Stimulated activated effector memory CD8-positive, alpha-beta T cell treated with anti-CD3 and anti-CD28 coated beads, Interleukin-12 subunit alpha, Interleukin-12 subunit beta, amount 100 ng/mL, for 72 hours (primary cell): ENCODE measurements at places on chromosomes 7 and 10.

DNA sequence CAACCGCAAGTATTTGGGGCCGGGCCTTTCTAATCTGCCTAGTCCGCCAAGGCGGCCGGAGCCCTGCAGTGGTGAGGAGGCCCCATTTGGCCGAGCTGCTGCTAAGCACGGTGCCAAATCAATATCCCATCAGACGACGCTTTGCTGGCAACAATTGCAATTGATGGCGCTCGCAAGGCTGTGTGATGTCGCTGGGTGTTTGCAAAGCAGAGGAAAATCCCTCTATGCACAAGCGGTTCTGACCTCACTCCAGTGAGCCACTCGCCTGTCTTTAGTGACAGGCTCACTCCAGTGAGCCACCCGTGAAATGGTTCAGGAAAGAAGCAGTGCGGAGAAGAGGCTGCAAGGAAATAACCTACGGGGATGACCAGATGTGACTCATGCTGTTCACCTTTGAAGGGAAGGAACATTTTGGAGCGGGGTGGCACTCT lies 18.3 kb upstream of the PDE1C start:
- no peak for DNase-seq

- no peak for DNase-seq
Observed at GRCh38 chr10:67725567-67725966, 29.6 kb upstream of the CTNNA3 start.

DNA sequence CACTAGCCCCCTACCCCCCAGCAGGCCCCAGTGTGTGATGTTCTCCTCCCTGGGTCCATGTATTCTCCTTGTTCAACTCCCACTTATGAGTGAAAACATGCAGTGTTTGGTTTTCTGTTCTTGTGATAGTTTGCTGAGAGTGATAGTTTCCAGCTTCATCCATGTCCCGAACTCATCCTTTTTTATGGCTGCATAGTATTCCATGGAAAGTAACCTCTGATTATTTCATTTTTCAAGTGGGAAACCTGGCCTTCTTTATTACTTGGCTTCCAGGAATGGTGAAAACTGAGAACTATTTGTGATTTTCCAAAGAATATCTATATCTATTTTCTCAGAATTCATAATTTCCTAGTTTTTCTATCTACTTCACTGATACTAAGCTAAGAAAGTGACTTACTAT lies 235.0 kb downstream of the MTERF1 start:
- no peak for DNase-seq

DNA sequence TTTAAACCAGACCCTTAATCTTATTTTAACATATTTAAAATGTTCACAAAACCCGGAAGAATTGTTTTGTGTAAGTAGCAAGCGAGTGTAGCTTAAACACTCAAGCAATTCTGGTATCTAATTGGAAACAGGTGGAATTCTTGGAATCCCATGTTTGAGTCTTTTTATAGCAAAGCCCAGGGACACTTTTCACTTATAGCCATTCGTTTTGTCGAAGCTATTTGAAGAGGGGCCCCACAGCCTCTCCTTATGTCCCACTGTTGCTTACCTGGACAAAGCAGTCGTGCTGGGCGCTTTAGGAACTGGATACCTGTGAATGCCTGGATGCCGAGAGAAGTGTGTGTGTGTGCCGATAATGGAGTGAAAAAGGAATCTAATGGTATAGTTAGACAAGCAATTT lies 3.3 kb downstream of the CUX1 start:
- DNase-seq, result no peak

- DNase-seq, result no peak
Observed at GRCh38 chr7:128010391-128011127, 20.7 kb downstream of the LRRC4 start.

DNA sequence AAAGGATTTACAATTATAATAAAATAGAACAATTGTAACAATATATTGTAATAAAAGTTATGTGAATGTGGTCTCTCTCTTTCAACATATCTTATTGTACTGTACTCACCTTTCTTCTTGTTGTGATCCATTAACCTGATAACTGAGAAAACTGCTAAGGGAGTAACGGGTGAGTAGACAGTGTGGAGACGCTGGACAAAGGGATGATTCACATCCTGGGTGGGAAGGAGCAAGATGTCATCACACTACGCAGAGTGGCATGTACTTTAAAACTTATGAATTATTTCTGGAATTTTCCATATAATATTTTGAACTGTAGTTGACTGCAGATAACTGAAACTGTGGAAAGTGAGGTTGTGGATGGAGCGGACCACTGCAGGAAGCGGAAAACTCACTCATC lies 91.2 kb upstream of the PLPP4 start:
- DNase-seq, result peak; percentile 4

DNA sequence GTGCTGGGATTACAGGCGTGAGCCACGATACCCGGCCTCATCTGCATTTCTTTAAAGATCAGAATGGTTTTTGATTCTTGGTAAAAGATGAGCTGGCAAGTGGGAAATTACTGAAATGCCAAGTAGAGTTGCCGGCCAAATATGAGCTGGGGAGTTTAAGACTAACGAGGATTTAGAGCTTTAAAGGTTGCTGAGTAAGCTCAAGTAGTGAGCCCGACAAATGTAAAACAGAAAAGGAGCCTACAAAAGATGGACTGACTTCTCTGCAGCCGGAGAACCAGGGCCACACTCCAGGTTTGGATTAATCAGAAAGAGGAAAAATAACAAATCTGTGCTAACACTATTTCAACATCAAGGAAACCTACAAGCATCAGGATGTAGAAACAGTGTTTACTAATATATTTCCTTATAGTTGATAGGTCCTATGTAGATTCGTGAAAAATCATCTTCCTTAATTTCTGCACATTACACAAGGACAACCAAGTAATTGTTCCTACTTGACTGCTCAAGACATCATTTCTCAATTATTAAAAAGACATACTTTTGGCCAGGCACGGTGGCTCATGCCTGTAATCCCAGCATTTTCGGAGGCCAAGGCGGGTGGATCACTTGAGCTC lies 49.6 kb downstream of the MPP7 start:
- no peak for DNase-seq

GRCh38 chr7:38280707-38281106 lies 7.3 kb upstream of the TARP start:
- DNase-seq, result no peak

DNA sequence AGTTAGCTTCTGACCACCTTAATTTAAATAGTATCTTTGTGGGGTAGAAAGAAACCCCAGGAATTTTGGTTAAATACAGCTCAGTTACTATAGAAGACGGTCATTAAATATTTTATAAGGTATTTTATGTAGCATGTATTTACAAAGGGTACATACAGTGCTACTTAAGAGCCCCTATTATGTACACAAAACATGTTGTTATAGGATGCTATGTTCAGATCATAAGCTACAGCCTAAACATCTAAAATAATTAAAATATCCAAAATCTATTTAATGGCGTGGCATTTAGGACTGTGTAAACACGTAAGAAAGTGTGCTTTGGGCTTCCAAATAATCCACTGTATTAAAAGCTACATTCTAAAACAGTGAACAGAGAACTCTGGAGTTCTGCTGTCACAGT lies 39.4 kb upstream of the DLX5 start:
- DNase-seq, result no peak
